ENCODE measurements at places on chromosomes 11 and 22. TPM values are rescaled to one million over a fixed set of nuclear protein-coding genes. Genes with fewer than 3 reads are reported as not detected.

DNA sequence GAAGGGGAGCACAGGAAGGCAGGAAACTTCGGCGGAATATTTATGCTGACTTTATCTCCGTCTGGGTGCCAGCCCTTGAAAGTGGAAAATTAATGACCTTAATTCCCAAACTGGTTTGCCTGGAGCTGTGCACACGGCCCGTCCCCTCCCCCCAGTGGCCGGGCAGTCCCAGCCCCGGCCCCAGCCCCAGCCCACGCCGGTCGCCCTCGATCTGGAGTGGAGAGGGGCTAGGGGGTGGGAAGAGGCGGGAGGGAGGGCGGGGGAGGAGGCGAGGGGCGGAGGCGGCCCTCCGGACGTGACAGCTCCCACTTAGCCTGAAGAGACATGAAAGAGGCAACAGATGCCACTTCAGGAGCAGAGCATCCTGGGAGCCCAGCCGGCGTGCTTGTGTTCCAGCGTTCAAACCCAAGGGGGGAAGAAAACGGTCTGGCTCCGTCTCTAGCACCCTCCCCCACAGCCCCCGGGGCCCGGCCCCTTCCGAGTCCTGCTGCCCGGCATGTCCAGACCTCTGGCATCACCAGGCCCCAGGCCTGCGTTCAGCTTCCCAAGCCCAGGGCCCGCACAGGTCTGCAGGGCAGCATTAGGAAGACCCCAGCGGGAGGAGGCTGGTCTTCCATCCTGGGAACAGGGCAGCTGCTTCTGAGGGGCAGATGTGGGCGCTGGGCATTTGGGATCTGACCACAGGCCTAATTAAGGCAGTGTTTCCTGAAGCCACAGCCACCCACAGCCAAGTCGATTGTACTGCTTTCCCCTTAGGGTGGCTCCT lies 20.0 kb upstream of the LMO1 start:
- H3K4me1 ChIP-seq: no peaks in the 10 kb centered on the region
- no peaks in the 10 kb centered on the region for H3K36me3 ChIP-seq
- no peak overlapping the region for H3K27ac ChIP-seq
- H3K4me3 ChIP-seq: no peak overlapping the region
- no peaks in the 10 kb centered on the region for H3K27me3 ChIP-seq

GRCh38 chr11:66022401-66023185 lies 3.7 kb downstream of the CATSPER1 start:
- peak; percentile 89 for DNase-seq
- H3K36me3 ChIP-seq: no peaks in the 10 kb centered on the region
- no peaks in the 10 kb centered on the region for H3K27me3 ChIP-seq
- H3K4me1 ChIP-seq: peaks cover 27% of the 10 kb centered on the region
- H3K27ac ChIP-seq: no peak overlapping the region

- no peaks in the 10 kb centered on the region for H3K27me3 ChIP-seq
- no peaks in the 10 kb centered on the region for H3K36me3 ChIP-seq
- no peak overlapping the region for H3K4me3 ChIP-seq
- DNase-seq: peak; percentile 5
Observed at GRCh38 chr11:117187799-117188481, 9.4 kb downstream of the SIDT2 start.

The MUC2 gene
- total RNA-seq: not detected

The DNAJB13 gene
- total RNA-seq: not detected

The FOSL1 gene
- 72.1 TPM for total RNA-seq

The FOLR3 gene
- not detected for total RNA-seq

All from SJSA1 (cell line).